ENCODE measurements at places on chromosomes 3 and 15.

- no peak for ATAC-seq
Measured at GRCh38 chr3:32937331-32937730, 14.1 kb upstream of the CCR4 start.

GRCh38 chr3:112974894-112975293 lies at the start of gene CD200R1:
CD200R1 (minus strand) TSS chr3:112975103; CDS start chr3:112974857, 246 bp downstream.
- ATAC-seq, result no peak

DNA sequence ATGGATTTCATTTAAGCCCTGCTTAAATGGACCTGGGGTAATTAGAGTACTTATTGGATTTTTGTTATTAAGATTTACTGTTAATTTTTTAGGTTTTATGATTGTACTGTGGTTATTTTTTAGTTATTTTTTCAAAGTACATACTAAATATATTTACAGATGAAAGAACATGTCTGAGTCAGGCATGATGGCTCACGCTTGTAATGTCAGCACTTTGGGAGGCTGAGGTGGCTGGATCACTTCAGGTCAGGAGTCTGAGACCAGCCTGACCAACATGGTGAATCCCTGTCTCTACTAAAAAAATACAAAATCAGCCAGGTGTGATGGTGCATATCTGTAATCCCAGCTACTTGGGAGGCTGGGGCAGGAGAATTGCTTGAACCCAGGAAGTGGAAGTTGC lies 16.2 kb upstream of the RPL24 start:
- no peak for ATAC-seq

GRCh38 chr3:61983479-61983878 lies 389.9 kb downstream of the FEZF2 start:
- no peak for ATAC-seq

GRCh38 chr15:26038693-26039092 lies 175.6 kb upstream of the ATP10A start:
- ATAC-seq, result no peak

GRCh38 chr3:21879184-21879886 lies 128.3 kb upstream of the ZNF385D start:
- ATAC-seq, result no peak

DNA sequence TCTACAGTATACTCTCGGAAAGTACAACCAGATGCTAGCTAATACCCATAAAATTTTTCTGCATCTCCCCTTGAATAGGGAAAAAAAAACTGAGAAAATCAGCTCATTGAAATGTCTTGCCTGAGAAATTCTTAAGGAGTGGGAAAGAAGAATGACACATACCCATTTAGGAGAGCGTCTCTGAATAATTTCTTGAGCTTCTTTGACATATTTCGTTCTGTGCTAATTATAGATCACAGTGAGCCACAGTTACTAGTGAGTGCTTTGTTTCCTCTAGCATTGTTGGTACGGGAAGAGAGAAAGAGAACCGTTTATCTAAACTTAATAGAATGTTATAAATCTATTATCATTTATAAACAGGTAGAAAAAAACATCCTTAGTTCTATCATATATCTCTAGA lies 588.4 kb downstream of the UNC13C start:
- ATAC-seq, result no peak

- no peak for ATAC-seq
Measured at GRCh38 chr15:100348578-100348977, 6.8 kb upstream of the ADAMTS17 start.

- no peak for ATAC-seq
Measured at GRCh38 chr3:105948101-105948500, 79.3 kb upstream of the CBLB start.

GRCh38 chr15:91733661-91734060 lies 119.8 kb upstream of the SLCO3A1 start:
- ATAC-seq, result no peak

GRCh38 chr3:196555295-196555694 lies 13.1 kb downstream of the WDR53 start:
- no peak for ATAC-seq

GRCh38 chr15:72472992-72473610 lies 1.0 kb upstream of the ARIH1 start:
- no peak for ATAC-seq

DNA sequence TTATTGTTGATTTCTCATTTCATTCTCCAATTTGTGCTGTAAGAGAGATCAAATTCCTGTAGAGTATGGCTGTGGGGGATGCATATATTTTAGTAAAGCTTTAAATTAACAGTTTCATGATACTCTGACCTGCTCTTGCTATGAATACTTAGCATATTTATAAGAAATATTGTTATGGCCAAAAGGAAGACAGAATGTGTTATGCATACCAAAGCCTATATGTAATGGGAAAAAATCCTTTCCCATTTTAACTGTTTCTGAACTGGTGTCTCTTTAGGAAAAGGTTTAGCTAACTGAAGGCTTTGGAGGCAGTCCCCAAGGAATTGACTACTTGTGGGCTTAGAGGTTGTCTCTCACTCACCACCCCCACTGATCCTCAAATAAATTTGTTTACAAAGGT lies 59.2 kb downstream of the CADPS start:
- ATAC-seq, result no peak

DNA sequence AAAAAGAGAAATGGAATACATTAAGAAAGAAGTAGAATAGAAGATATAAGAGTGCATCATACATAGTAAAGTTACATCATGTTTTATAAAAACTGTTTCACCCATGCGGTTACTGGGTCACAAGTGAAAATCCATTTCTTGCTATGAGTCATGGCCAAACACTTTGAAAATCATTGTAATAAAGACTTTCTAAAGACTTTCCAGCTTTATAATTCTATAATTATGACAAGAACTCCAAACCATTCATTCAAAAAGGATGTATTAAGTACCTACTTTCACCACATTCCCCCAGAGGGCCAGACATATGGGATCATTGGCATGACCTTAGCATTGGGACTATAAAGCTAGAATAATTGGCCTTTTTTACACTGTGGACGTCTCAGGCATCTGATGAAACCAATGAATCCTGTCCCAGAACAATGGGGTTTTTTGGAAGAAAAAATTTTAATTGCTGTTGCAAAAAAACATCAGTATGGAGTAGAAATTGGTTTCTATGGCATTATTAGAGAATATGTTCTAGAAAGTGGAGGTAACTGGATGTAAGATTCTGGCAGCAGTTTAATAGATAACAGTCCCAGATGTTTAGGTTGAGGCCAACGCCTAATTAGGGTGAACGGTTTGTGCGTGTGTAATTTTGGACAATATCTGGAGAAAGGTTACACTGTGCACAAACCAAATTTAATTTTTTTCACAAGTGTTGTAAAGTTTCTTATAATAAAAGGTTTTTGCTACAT lies 3.3 kb upstream of the SKIC8 start:
- ATAC-seq, result no peak

DNA sequence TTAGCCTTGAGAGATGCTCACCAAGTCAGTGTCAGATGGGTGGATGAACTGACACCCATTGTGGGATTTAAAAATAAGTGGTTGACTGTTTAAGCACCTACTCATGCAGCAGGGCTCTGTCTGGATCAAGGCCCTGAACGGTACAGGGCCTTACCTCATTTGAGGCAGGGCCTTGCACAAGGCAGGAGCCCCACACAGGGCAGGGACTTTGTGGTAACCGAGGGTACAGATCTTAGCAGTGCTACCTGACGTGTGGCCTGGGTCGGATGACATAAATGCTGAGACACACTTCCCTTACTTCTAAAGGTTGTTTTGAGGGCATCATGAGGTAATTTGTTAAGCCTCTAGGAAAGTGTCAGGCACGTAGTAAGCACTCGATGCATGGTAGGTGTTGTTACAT lies 59.5 kb upstream of the PLXNA1 start:
- peak; percentile 51 for ATAC-seq

- no peak for ATAC-seq
Measured at GRCh38 chr3:8739757-8740504, 6.3 kb downstream of the CAV3 start.

DNA sequence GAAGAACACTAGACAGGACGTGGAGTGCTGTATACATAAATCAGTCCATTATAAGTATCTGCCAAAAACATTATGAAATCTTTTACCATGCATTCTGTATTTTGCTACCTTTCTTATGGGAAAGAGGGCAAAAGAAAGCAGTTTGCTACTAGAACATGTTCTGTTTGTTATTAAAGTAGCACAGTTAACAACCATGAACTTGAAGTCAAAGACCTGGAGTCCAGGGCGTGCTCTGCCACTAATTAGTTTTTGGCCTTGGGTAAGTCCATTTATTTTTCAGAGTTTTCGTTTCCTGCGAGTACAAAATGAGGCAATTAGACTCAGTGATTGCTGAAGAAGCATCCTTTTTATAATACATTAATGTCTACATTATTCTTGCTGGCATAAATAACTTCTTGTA lies 143.3 kb upstream of the AGTR1 start:
- ATAC-seq, result no peak

DNA sequence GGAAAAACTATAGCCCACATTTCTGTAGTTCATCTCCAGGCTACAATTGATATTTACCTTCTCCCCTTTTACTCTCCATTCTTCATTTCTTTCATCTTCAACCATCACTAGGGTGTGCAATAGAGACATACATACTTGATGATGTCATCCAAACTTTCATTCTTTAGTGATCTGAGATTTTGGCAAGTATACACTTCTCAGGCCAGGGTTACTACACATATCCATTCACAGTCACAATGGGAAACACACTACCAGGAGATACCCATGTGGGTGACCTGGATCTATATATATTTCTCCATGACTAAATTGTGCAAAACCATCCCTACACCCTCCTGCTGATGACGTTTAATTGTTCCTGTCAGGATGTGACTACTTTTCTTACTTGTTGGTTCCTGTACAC lies 769.5 kb upstream of the DPPA4 start:
- ATAC-seq, result no peak

DNA sequence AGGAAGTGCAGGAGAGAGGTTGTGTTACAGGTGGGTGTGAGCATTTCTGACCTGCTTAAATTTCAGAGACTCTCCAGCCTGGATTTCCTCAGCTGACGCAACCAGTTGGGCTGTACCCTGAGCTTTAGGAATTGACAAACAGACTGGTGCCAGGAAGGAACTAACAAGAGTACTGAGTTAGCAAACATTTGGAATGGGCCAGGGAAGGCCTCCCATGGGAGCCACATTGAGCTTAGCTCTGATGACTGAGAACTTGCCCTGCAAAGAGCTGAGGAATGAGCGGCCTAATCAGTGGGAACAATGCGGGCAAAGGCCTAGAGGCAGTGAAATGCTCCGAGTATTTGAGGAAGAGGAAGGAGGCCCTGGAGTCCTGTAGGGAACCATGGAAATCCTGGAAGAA lies 254.2 kb downstream of the FEZF2 start:
- no peak for ATAC-seq

DNA sequence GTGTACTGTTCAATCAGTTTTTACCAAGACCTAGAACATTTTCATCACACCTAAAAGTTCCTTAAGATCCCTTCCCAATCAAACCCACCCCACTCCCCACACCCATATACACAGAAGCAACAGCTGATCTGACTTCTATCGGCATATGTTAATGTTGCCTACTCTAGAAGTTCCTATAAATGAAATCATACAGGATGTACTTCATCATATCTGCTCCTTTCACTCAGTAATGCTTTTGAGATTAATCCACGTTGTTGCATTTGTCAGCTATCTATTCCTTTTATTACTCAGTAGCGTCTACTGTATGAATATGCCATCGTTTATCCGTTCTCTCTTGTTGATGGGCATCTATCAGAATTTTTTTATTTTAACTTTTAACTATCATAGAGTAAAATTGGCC lies 14.3 kb upstream of the FILIP1L start:
- no peak for ATAC-seq

GRCh38 chr3:161343540-161343939 lies 27.8 kb downstream of the SPTSSB start:
- no peak for ATAC-seq

DNA sequence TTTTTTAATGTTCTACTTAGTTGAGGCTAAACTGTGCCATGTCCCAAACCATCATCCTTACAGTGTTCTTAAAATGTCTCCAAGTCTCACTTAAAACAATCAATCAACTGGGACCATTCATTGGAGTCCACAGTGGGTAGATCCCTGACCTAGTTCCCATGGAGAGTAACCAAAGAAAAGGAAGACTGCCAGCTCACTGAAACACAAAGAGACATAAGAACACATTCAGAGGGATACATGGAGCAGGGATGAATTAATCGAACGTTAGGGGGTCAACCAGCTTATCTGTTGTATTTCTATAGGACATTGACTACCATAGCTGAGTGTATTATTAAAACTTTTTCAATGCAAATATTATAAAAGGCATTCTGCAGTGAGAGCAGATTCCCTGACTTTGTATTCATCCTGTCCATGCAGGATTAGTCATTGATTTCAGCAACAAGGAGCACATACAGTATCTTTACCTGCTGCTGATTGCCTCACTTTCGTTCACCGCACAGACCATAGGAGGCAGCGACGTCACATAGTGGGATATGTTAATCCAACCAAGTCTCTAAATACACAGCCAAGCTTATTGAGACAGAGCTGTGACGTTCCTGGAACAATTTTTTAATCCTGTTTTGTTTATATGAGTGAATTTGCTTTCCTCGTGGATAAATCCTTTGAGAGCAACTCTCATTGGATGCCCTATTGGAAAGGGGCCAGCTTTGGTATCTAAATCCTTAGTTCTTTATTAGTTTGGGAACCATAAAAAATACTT lies 364.9 kb upstream of the RBMS3 start:
- peak; percentile 5 for ATAC-seq

GRCh38 chr15:82803793-82804574 lies 1.9 kb downstream of the FSD2 start:
- ATAC-seq, result no peak

DNA sequence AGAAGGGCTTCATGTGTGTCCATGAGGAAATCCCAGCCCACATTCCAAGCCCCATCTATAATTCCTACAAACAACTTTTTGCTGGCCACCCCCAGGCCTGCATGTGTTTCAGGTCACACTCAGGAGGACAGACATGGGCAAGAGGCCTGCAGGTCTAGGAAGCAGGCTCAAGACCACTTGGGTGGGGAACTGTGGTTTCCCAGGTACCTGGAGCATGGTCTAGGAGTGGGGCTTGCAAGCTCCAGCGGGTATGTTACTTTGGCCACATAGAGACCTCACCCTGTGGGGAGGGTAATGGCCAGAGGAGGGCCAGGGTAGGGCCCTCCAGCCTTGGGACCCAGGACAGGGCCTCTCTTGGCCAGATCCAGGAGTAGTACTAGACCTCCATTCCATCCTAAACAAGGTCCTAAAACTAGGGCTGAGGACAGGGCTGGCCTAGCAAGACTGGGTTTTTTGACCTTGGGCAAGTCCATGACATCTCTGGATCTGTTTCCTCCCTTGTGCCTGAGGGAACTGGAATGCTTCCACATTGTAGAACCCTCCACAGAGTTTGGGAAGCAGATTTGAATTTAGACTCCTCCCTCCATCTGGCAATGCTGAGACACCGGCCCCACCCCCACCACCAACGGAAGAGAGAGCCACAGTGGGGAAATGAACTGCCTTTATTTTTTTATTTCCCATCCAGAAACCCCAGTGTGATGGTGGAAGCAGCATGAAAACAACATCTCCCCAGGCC lies 22.3 kb downstream of the EAF1 start:
- no peak for ATAC-seq

- ATAC-seq, result no peak
Measured at GRCh38 chr3:132703733-132704132, 18.5 kb downstream of the NPHP3 start.

GRCh38 chr3:54964081-54964480 lies 36.2 kb upstream of the LRTM1 start:
- ATAC-seq, result no peak

- ATAC-seq, result no peak
Measured at GRCh38 chr3:184175981-184176376, 1.3 kb downstream of the AP2M1 start.
